ENCODE measurements at places on chromosomes 4 and X. TPM values are rescaled to one million over a fixed set of nuclear protein-coding genes. Genes with fewer than 3 reads are reported as not detected.

Gene ASB12
- not detected for total RNA-seq

Gene KLHL34
- 0.69 TPM for total RNA-seq

Gene ZNF275
- 19.5 TPM for total RNA-seq

Gene CSN1S1
- not detected for total RNA-seq

DNA sequence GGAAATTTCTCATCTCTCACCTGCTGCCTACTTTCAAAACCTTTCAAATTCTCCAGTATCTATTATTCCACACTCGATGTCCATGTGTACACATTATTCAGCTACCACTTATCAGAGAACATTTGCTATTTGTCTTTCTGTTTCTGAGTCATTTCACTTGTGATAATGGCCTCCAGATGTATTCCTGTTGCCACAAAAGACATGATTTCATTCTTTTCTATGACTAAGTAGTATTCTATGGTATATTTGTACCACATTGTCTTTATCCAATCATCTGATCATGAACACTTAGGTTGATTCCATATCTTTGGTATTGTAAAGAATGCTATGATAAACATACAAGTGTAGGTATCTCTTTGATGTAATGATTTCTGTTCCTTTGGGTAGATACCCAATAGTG is 310.1 kb upstream of the SPOCK3 start:
- DNase-seq, result no peak

GRCh38 chrX:115713460-115713859 is 152.5 kb downstream of the PLS3 start:
- no peak for DNase-seq

DNA sequence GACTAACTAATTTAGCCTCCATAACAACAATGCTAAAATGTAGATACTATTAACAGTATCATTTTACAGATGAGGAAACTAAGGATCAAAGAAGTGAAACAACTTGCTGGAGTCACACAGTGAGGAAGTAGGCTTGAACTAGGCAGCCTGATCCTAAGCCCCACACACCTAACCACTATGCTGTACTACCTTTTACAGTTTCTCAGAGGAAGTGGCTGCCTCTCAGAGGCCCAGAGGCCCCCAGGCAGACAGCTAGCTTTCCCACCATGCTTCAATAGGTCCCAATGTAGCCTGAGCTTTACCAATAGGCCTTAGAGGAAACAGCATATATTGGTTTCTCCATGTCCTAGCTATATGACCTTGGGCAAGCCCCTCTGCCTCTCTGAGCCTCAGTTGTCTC is 69.4 kb upstream of the PJA1 start:
- DNase-seq, result no peak

DNA sequence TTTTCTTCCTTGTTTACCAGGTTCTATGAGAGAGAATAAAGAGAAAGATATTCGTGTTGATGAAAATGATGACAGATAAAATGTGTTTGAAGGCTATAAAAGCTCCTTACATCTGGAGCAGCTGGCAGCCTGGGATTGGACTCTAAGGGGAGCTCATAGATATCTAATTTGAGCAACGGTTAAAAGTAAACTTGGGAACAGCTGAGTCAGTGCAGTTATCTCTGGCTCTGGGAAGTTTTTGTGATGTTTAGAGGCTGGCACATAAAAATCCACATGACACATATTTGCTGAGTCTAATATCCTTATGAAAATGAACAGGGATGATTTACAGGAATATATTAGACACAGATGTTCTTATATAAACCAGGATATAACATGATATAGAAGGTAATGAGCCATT is 331.8 kb upstream of the TENM3 start:
- no peak for DNase-seq

- no peak for DNase-seq
Observed at GRCh38 chrX:154734061-154734781, 16.7 kb downstream of the GAB3 start.
